ENCODE measurements at places on chromosomes 4 and X.

DNA sequence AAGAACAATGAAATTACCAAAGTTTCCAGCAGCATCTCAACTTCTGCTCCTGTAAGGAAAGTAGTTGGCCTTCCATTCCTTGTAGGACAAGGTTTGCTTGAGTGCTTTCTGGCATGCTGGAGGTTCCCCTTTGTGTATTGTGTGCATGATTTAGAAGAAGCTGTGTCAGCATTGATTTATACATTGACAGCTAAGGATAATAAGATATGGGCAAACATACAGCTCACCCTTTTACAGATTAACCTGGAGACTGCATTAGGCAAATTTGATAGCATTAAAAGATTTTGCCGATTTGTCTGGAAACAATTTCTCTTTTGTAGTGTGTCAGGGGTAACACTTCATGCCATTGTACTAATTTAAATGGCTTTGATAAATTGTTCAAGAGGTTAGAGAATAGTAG is 221.8 kb upstream of the PACRGL start:
- no peak overlapping the region for H3K4me3 ChIP-seq
- no peak for DNase-seq
- H3K36me3 ChIP-seq = no peaks in the 10 kb centered on the region
- no peak overlapping the region for H3K27ac ChIP-seq

GRCh38 chrX:101787934-101788333 is 128.3 kb upstream of the ARMCX2 start:
- no peak overlapping the region for H3K4me3 ChIP-seq
- no peaks in the 10 kb centered on the region for H3K36me3 ChIP-seq
- no peaks in the 10 kb centered on the region for H3K4me1 ChIP-seq
- DNase-seq = no peak

GRCh38 chrX:129813662-129814368 is 29.9 kb downstream of the ZDHHC9 start:
- no peak for DNase-seq
- no peak overlapping the region for H3K4me3 ChIP-seq
- no peak overlapping the region for H3K27ac ChIP-seq

DNA sequence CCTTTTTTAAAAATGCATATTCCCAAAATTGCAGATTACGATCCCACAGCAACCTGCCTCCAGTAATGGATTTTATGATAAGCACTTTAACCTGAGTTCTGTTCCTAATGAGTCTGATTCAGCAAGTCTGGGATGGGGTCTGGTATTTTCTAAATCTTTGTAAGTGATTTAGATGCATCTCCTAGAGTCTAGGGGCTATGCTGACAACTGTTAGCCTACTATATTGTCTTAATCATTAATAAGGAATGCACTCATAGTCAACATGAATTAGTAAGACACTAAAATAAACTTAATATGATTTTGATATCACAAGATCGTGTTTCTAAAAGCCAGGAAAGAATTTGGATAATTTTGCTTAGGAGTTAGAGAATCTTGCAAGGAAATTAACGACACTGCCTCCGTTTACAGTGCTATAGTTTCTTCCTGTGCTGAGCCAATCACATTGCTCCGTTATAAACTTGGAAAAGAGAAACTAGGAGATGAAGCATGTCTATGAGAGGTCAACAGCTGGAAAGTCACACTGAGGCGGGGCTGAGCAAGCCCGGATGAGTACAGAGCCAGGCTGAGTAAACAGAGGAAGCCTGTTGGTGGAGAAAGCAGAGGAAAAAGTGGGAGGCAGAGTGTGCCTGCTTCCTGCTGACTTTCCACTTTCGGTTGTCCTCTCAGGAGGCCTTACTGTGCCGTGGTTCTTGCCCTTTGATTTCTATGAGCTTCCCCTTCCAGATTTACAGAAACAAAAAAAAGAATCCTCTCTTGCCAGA is 5.4 kb downstream of the SCARB2 start:
- H3K36me3 ChIP-seq = no peaks in the 10 kb centered on the region
- peak overlapping the region; percentile 86 for H3K27ac ChIP-seq
- H3K4me1 ChIP-seq = peaks cover 39% of the 10 kb centered on the region

DNA sequence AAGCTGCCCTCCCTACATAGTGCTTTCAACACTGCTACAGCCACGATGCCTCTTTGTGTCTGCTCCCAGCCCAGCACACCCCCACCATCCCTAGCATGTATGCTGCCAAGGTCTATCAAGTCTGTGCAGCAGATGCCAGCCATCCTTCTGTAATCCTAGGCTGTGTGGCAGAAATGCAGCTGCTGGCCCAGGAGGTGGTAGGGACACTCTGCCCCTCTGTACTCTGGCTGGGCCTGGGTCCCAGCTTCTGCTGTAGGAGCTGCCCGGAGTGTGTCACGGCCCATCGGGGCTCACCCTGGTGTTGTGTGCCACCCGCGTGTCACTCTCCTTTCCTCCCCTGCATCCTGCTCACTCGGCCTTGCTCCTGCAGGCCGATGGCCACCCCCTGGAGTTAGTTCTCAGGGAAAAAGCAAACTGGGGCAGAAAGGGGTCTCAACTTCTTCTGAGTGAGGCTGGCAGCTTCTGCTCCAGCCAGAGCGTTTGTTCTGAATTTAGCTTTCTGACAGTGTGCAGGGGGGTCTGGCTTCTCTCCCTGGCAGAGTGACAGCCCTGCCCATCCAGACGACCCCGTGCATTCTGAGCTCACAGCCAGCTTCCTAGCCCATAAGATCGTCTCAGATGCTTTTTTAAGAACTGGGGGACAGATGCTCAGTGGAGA is 22.7 kb downstream of the PSAPL1 start:
- no peaks in the 10 kb centered on the region for H3K36me3 ChIP-seq
- no peak for DNase-seq

DNA sequence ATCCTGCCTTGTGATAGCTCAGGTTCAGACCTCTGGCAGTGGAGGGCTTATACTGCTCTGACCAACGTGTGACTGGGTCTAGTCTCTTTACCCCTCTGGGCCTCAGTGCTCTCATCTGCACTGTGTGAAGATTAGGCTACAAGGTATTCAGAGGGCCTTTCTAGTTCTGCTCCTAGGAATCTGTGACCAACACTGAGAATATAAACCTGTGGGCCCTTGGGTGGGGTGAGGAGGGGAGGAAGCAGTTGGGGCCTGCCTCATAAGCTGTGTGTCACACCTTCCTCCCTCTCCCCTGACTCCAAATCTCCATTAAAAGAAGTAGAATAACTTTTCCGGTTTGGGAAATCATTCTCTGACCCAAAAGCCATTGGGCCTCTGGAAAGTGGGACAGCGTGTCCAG is 66.3 kb upstream of the MSN start:
- no peak overlapping the region for H3K27ac ChIP-seq
- no peak for DNase-seq
- H3K36me3 ChIP-seq = no peaks in the 10 kb centered on the region
- peaks cover 13% of the 10 kb centered on the region for H3K4me1 ChIP-seq

GRCh38 chr4:163913571-163913970 is 419.1 kb downstream of the TMA16 start:
- no peak overlapping the region for H3K27ac ChIP-seq
- no peaks in the 10 kb centered on the region for H3K27me3 ChIP-seq
- no peak overlapping the region for H3K4me3 ChIP-seq
- no peaks in the 10 kb centered on the region for H3K4me1 ChIP-seq
- H3K36me3 ChIP-seq = no peaks in the 10 kb centered on the region

DNA sequence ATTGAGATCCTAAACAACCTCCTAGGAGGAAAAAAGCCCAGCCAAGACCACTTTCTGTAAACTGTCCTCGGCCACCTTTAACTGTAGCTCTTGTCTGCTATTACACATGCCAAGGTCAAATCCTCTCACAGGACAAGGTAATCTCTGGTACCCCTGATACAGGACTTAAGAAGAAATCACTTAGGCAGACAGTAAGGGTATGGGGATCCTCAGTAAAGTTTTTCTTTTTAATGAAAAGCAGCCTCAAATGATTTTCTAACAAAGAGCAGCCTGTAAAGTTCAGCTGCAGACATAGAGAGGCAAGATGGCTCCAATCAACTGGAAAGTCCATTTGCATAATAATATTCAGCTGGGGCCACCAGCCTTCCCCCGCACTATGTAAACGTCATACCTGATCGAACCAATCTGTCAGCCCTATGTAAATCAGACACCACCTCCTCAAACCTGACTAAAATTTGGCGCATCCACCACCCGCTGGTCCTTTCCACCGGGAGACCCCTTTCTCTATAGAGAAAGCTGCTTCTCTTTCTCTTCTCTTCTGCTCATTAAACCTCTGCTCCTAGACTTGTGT is 14.6 kb upstream of the MPP1 start:
- DNase-seq = no peak
- peaks cover 4% of the 10 kb centered on the region for H3K4me1 ChIP-seq
- H3K36me3 ChIP-seq = no peaks in the 10 kb centered on the region
- no peak overlapping the region for H3K27ac ChIP-seq
- no peaks in the 10 kb centered on the region for H3K27me3 ChIP-seq

DNA sequence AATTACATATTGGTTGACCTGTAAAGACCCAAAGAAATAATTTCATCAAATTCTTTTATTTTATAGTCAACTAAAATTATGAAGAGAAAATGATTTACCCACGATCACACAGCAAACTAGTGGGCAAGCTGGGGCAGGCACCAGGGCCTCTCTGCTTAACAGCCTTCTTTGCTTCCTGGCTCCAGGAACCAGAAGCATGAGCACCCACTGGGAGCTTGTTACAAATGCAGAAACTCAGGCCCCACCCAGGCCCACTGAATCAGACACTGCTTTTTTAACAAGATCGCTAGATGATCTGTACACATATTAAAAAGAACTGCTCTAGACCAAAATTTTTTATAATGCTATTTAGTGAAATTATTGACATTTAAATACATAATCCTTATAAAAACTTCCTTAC is 95.0 kb downstream of the GEMIN8 start:
- H3K27me3 ChIP-seq = peaks cover 32% of the 10 kb centered on the region
- no peaks in the 10 kb centered on the region for H3K4me1 ChIP-seq
- no peak for DNase-seq
- H3K36me3 ChIP-seq = no peaks in the 10 kb centered on the region

GRCh38 chr4:14701896-14702295 is 300.4 kb upstream of the CPEB2 start:
- no peak overlapping the region for H3K4me3 ChIP-seq
- no peak for DNase-seq
- H3K36me3 ChIP-seq = no peaks in the 10 kb centered on the region
- no peaks in the 10 kb centered on the region for H3K4me1 ChIP-seq
- no peaks in the 10 kb centered on the region for H3K27me3 ChIP-seq
- no peak overlapping the region for H3K27ac ChIP-seq

GRCh38 chr4:72797486-72797885 is 228.5 kb upstream of the ADAMTS3 start:
- no peak for DNase-seq
- H3K4me3 ChIP-seq = no peak overlapping the region
- no peak overlapping the region for H3K27ac ChIP-seq
- no peaks in the 10 kb centered on the region for H3K27me3 ChIP-seq
- no peaks in the 10 kb centered on the region for H3K4me1 ChIP-seq

DNA sequence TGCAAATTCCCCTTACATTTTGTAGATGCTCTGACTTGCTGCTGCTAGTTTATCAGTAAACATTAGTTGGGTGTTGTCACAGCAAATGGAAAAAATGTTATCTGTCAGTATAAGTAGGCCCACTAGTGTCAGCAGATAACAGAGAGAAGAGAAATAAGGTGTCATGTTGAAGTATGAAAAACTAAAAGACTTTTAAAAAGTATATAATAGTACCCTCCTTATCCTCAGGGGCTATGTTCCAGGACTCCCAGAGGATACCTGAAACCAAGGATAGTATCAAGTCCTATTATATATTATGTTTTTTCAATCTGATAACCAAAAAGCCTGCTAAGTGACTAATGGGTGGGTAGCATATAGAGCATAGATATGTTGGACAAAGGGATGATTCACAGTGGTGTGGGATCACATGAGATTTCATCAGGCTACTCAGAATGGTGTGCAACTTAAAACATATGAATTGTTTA is 11.6 kb upstream of the BMP2K start:
- no peak overlapping the region for H3K4me3 ChIP-seq
- H3K36me3 ChIP-seq = no peaks in the 10 kb centered on the region
- no peaks in the 10 kb centered on the region for H3K27me3 ChIP-seq
- DNase-seq = no peak
- peaks cover 14% of the 10 kb centered on the region for H3K4me1 ChIP-seq

GRCh38 chrX:21741364-21741763 is 16.6 kb downstream of the SMPX start:
- H3K4me1 ChIP-seq = no peaks in the 10 kb centered on the region
- no peak for DNase-seq
- H3K4me3 ChIP-seq = no peak overlapping the region
- H3K27me3 ChIP-seq = no peaks in the 10 kb centered on the region

DNA sequence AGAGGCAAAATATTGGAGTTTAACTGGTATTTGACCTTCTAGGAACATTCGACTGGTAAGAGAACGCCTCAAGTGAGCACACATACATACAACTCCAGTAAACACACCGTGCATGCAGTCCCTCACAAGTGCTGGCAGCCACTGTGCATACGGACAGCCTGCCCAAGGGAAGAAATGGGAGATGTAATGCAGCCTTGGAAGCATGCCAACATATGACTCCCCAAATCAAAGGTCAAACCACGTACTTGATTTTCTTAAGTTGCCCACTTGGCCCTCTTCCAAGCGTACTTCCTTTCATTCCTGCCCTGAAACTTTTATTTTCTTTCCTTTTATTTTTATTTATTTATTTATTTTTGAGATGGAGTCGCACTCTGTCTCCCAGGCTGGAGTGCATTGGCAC is 206.6 kb downstream of the SPRY1 start:
- DNase-seq = no peak
- H3K36me3 ChIP-seq = no peaks in the 10 kb centered on the region
- H3K27ac ChIP-seq = no peak overlapping the region
- peaks cover 9% of the 10 kb centered on the region for H3K4me1 ChIP-seq
- no peaks in the 10 kb centered on the region for H3K27me3 ChIP-seq
- H3K4me3 ChIP-seq = no peak overlapping the region

DNA sequence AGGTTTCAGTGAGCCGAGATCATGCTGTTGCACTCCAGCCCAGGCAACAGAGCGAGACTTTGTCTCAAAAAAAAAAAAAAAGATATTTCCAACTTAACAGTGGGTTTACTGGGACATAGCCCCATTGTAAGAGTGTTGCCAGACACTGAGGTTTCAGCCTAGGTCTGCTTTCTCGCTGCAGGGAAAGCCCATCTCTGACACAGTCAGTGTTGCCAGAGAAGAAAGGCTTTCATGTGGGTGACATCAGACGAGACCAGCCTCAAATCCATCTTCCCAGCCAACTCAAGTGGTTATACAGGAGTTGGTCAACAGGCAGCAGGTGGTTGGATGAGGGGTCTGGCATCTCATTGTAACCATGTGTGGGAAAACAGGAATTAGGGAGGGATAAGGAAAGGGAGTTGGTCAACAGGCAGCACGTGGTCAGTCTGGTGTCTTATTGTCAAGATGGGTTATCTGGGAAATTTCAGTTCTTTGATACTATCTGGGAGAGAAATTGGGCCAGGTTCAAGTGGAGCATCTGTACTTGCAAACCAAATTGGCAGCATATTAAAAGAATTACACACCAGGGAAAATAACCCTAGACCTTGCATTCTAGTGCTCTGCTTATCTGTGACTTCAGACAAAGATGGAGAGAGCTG is 41.1 kb downstream of the NELFA start:
- H3K4me1 ChIP-seq = no peaks in the 10 kb centered on the region
- DNase-seq = no peak
- H3K27ac ChIP-seq = no peak overlapping the region
- H3K36me3 ChIP-seq = no peaks in the 10 kb centered on the region
- no peaks in the 10 kb centered on the region for H3K27me3 ChIP-seq

- H3K27me3 ChIP-seq = no peaks in the 10 kb centered on the region
- no peak overlapping the region for H3K4me3 ChIP-seq
- no peak for DNase-seq
- no peaks in the 10 kb centered on the region for H3K36me3 ChIP-seq
- no peak overlapping the region for H3K27ac ChIP-seq
- no peaks in the 10 kb centered on the region for H3K4me1 ChIP-seq
Measured at GRCh38 chrX:24877288-24877664, 138.5 kb downstream of the ARX start.
